ENCODE measurements at places on chromosomes 11 and 22. TPM values are rescaled to one million over a fixed set of nuclear protein-coding genes. Genes with fewer than 3 reads are reported as not detected.

Gene GRM5
- 95.6 TPM for total RNA-seq

Gene ZP1
- not detected for total RNA-seq

Gene LGALS12
- not detected for total RNA-seq

Gene LRRC56
- 3.5 TPM for total RNA-seq

GRCh38 chr11:1762537-1763302, 1.0 kb downstream of the CTSD start:
- DNase-seq = no peak

DNA sequence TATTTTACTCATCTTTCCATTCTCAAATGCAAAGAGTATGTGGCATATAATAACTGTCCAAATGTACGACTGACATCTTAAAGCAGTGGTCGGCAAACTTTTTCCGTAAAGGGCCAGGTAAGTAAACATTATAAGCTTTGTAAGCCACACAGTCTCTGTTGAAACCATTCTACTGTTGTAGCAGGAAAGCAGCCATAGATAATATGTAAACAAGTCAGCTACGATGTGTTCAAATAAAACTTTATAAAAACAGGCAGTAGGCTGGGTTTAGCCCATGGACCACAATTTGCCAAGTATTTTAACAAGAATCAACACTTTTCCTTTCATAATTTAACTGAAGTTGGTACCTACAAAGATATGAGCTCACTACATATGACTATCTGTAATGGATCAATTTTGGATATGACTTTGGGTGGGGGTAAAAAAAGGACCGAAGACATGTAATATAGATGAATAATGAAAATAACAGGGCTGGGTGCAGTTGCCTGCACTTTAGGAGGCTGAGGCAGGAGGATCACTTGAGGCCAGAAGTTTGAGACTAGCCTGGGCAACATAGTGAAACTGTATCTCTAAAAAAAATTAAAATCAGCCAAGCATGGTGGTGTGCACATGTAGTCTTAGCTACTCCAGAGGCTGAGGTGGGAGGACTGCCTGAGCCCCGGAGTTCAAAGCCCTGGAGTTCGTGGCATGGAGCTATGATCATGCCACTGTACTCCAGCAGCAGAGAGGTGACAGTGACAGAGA, 5.7 kb downstream of the RDX start:
- no peak for DNase-seq

DNA sequence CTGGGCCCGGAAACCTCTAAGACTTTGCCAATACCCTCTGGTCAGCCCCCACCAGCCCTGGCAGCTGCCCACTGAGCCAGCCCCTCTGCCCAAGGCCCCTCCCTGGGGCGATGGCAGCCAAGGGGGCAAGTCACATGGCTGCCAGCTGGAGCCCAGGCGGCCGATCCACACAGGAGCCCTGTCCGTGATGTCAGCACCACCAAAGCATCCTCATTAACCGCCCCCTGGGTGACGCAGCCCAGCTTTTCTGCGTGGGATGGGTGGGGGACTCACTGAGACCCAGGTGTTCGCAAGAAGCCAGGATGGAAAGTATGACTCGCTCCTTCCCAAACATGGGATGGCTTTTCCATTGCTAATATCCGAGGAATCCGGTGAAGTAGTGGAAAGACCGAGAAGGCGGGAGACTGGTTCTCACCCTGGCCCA, 46.6 kb upstream of the WNT7B start:
- DNase-seq = peak; percentile 20

DNA sequence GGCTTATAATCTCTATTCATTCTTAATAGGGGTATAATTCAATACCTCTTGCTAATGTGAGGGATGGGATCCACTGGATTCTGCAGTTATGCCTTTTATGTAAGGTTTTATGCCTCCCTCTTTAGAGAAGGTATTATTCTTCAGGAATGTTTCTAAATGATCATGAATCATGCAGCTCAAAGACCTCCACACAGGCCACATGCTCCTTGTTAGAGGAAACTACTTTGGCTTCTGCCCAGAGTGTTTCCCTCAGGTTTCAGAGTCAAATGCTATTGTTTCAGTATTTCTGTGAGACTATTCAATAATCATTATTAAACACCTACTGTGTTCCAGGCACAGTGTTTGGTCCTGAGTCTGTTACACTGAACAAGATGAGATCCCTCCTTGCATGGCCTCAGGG, 115.9 kb downstream of the RAB38 start:
- no peak for DNase-seq

DNA sequence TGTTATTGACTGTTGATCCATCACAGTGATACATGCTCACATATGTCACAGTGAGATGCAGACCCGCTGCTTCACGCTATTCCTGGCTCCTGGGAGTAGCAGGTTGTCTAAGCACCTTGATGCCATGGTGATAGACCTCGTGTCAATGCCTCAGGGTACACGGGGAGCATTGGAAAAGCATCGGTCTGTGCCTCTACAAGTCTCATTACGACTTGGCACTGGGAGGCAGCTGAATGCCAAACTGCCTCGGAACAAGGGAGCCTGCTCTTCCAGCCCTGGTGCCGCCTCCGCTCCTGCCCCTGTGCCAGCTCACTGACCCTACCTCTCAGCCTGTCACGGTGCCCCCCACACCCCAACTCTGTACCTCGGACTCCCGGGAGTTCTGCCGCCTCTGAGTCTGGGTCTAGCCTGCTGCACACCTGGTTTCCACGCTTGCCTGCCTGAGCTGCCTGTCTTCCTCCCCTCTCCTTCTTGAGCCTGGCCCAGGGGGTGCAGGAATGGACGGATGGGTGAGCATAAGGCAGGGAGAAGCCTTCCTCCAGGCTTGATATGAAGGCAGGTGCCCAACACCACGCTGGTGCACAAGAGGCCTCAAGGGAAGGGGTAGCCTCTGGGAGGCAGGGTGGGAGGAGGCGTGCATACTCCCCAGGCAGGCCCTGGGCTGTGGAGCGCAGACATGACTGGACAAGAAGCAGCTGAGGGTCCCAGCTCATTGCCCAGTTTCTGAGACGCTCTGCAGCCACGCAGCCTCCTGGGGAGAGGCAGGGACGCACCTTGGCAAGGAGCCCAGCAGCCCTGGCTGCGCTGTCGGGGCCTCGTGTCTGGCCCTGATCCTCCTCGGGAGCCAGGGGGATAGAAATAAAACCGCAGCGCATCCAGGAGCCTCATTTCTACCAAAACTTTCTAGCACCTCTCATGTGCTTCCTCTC, 1.8 kb upstream of the NFAM1 start:
- no peak for DNase-seq

Data from dorsolateral prefrontal cortex (tissue), 122 donors.